Left ventricle myocardium inferior (tissue), 1 donor: ENCODE measurements at places on chromosomes 6 and 20.

GRCh38 chr20:31678389-31679356, 41.0 kb downstream of the COX4I2 start:
- no peak for DNase-seq

- DNase-seq = no peak
Observed at GRCh38 chr20:56348305-56348693, 10.5 kb upstream of the FAM210B start.

DNA sequence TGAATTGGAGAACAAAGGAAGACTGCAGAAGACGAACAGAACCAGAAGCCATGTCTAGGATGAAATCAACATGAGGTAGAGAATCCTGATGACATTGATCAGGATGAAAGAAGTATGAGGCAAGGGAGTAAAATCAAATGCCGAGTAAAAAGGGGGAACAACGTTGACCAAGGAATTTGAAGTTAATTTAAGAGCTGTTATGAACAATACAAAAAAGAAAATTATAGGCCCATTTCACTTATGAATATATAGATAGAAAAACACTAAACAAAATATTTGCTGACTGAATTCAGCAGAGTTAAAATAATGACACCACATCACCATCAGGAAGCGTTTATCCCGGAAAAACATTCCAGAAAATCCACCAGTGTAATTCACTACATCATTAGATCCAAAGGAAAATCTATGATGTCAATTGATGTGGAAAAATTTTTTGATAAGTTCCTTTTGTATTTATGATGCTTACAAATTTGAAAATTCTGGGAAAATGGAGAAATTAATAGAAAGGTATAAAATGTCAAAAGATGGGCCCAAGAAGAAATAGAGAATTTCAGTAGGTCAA, 8.1 kb upstream of the CCN5 start:
- DNase-seq = no peak

- no peak for DNase-seq
Observed at GRCh38 chr6:91132461-91132860, 545.6 kb upstream of the MAP3K7 start.

GRCh38 chr6:166630462-166630861, 3.4 kb upstream of the RPS6KA2 start:
- DNase-seq = no peak
